ENCODE measurements at places on chromosomes 3 and 15.

GRCh38 chr3:129016720-129017483 is 15.8 kb downstream of the EFCC1 start:
- no peak for DNase-seq

DNA sequence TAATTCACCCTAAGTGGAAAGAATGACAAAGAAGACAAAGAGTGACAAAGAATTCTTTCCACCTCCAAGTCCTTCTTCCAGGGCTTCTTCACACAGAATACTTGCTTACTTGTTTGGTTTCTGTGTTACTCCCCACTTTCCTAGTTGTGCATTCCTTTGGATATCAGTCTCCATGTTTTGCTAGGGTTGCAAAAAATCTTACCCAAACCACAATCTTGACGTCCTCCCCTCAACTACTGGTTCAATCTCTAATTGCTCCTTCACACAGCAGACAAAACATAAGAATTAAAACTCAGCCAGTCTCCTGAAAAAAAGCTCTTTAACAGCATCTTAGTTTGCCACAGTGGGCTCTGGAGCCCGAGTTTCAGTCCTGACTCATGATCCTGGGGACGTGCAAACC is 297.6 kb upstream of the CHRNA7 start:
- DNase-seq: no peak

DNA sequence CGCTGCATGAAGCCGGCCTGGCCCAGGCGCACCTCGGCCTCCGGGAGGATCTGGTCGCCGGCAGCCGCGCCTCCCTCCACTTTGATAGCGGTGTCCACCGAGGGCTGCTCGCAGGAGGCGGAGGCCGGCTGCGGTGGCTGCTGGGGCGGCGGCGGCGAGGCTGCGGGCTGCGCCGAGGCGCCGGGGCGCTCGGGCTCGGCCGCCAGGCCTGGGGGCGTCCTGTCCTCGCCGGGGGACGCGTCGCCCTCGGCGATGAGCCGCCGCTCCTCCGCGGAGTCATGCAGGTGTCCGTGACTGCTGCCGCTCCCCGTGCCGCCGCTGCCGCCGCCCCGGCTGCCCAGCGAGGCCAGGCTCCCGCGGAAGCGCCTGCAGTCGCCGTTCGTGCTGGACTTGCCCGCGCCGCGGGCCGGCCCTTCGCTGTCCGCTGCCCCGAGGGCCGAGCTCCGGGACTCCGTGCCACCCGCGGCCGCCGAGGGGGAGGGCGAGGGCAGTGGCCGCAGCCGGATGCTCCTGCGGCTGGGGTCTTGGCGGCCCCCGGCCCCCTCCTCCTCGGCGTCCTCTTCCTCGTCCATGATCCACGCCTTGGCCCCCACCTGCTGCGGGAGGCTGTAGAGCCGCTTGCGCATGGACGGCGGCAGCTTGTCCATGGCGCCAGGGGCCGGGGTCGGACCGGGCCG is 996 bp downstream of the HCN4 start:
- DNase-seq: no peak

GRCh38 chr15:101242160-101242998 is 9.5 kb downstream of the CHSY1 start:
- no peak for DNase-seq

GRCh38 chr15:70954171-70954570 is 61.5 kb downstream of the LRRC49 start:
- DNase-seq: no peak

GRCh38 chr3:52237657-52238172 is 1.2 kb downstream of the TWF2 start:
- DNase-seq: no peak
